Spinal cord (tissue), 10 donors: ENCODE measurements at places on chromosomes 3 and 15. TPM values are rescaled to one million over a fixed set of nuclear protein-coding genes. Genes with fewer than 3 reads are reported as not detected.

Gene GPR160
- total RNA-seq, result 0.61 TPM

Gene RAB8B
- 54.9 TPM for total RNA-seq

DNA sequence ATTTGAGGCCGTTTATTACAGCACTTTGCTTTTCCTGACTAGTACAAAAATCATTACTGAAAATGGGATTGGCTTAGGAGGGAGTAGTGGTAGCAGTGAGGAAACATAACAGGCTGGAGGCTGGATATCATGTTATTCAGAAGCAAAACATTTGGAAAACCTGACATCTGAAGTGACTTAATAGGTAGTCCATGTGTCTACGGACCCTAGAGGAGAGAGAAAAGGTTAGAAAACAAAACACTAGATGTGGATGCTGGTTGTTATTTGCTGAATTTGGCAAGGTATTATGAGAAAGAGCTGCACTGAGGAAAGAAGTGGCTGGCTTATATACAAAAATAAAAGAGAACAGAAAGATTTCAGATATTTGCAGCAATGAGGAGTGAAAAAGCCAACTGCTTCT, 139.9 kb downstream of the MEX3B start:
- DNase-seq, result no peak

Gene HGD
- total RNA-seq, result 0.50 TPM

Gene GOLIM4
- 61.8 TPM for total RNA-seq

DNA sequence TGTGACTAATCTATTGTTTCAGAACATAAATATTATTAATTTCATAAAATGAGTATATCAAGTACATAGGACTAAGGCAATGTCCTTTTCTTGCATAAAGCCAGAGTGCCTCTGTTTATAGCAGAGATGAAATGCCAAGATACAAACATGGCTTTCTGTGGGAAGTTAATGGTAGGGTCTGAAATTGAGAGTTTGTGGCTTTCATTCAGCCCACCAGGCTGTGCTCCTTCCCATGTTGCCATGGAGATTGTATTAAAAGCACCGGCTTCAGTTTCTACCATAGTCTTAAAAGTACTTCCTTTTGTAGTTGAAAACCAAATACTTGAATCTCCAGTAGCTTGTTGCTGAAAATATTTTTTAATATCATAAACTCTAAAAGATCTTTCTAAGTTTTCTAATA, 114.0 kb downstream of the LRRC28 start:
- peak; percentile 22 for DNase-seq

GRCh38 chr3:66426135-66426534, 74.7 kb downstream of the LRIG1 start:
- no peak for DNase-seq

- DNase-seq, result no peak
These were observed 222.9 kb downstream of the DTWD1 start for GRCh38 chr15:49843725-49844124.

Gene GOLGA6C
- total RNA-seq, result not detected

DNA sequence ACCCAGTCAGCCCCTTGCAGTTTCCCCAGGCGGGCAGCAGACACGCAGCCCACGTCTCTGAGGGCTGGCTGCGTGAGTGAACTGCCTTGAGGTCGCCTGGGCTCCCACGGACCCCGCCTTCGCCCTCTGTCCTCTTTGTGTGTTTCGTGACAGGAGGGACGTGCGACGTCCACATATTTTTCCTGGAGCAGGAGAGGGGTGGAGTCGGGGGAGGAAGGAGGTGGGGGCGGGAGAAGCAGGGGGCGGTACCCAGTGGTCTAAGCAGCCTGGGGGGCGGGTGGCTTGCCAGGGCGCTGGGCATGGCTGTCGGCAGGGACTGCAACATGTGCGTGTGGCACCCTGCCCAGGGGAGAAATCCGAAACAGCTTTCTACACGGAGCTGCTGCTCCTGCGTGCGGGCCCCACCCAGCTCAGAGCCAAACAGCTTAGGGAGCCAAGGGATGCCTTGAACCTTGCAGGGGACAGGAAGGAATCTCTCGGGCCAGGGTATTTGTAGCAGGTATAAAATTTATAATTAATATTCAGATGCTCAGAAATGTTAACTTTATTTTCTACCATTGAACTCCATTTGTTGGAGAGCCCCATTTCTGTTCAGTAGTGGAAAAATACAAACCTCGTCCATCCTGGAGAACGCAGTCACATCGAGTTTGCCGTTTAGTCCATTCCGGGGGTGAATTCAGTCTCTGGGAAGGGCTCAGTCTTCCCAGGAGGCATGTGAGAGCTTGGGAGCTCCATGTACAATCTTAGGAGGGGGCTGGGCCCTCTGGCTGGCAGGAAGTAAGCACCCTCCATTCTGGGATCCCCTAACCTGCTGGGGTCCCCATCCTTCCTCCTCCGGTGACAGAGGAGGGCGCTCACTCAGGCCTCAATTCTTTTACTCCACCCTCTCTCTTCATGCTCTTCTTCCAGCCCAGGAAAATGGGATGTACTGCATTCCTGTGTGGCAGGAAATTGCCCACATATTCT, 79.1 kb upstream of the MEF2A start:
- peak; percentile 76 for DNase-seq

GRCh38 chr3:143122089-143122430, 2.5 kb downstream of the CHST2 start:
- no peak for DNase-seq

- no peak for DNase-seq
These were observed 374.7 kb upstream of the GOLIM4 start for GRCh38 chr3:168470380-168470779.

- DNase-seq, result no peak
These were observed 902 bp downstream of the P2RY13 start for GRCh38 chr3:151328298-151328995.

- no peak for DNase-seq
These were observed 60.1 kb downstream of the ATP10A start for GRCh38 chr15:25803036-25803435.

GRCh38 chr3:156461889-156462288, 93.0 kb downstream of the SSR3 start:
- DNase-seq, result no peak

Gene STARD5
- total RNA-seq, result 3.9 TPM

DNA sequence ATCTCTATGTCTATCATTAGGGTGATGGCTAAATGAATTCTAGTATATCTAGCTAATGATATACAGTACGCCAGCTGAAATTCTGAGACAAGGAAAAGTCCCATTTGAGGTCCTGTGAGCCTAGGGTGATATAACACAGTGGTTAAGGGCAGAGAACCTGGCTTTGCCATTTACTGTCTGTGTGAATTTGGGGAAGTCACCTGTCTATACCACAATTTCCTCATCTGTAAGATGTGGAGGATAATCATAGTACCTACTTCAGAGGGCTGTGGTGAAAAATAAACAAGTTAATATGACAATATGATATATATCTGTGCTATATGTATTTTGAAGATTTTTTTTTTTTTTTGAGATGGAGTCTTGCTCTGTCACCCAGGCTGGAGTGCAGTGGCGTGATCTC, 9.8 kb upstream of the ANKDD1A start:
- DNase-seq, result no peak

DNA sequence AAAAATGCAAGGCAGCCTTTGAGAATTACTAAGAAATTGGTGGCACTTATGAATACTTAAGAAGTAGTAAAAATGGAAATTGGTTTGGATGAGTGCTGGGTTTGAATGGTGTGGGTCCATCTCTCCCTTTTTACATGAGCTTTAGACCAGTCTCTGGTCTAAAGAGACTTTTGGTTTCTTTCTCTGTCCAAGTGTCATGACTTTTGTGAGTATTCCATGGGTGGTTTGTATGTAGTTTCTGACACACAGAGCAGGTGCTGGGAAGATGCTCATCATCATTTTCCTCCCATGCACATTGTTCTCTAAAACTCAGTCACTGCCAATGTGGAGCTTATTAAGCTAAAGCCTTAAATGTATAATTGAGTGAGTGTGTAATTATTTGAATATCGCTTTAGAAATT, 63.5 kb downstream of the KAT2B start:
- DNase-seq, result no peak

DNA sequence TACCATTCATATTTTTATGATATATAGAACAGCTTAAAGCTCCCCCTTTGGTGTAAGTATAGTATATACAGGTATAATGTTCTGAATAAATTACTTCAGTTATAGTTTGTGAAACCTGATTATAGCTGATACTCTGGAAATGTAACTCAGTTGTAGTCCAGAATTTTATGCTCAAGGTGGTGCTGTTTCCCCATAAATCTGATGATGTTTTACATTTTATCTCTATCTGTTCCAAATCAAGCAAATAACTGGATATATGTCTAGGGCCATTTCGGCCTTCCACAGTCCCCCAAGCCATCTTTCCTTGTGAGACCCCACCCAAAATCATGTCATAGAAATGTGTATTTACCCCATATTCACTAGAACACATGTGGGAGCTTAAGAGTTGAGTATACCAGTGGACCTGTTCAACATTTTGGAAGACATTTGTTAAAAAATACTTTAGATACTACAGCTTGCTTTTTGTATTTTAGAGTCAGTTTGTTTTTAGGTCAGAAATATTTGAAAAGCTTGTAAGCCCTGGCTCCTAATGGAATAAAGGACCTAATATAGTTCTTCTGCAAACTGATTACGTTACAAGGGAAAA, 107.1 kb downstream of the ATG7 start:
- DNase-seq, result no peak

Gene ASB14
- total RNA-seq, result 0.50 TPM

Gene CCR3
- total RNA-seq, result not detected

GRCh38 chr3:45874677-45875346, 11.5 kb upstream of the CCR9 start:
- DNase-seq, result no peak

- DNase-seq, result no peak
These were observed 11.5 kb downstream of the ALS2CL start for GRCh38 chr3:46681856-46682540.

DNA sequence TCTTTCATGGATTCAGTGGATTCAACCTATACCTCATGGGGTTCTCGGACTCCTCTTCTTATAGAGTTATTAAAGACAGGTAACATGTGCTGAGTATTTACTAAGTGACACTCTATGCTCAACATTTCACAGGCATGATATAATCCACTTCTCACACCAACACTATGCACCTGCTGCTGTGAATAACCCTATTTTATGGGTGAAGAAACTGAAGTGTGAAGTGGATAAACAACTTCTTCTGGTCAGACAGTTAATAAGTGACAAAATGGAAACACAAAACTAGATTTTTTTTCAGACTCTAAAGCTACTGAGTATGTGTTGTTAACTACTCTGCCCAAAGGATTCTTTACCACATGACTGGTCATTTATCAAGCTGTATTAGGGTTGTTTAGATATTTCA, 403.5 kb downstream of the DIPK2A start:
- DNase-seq, result no peak

DNA sequence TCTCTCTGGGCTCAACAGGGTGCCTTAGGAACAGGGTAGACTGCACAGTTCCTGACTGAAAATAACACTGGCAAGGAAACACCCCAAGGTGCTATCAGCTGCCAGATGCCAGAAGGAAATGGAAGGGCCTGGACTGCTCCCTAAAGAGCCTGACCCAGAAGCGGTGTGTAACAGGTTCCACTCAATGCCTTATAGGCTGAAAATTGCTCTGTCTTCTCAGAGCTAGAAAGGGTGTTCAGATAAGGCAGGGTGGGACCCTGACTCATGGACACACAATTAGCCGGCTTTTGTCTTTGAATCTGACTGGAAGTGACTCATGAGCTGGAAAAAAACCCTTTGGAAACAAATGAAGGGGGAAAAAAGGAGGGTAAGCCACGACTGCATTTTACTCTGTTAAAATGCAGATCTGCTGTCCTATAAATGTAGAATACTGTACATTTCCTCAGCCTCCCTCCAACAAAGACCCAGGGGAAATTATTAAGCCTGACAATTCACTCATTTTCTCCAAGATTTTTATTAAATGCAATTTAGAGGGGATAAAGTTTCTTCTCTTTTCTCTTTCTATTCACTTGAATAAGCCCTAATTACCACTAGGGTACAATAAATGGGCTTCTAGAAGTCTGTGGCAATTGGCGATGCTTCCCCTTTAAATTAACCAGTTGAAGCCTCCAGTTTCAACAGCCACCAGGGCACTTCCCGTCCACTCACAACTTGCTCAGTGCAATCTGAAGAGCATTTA, 160.2 kb upstream of the TBL1XR1 start:
- no peak for DNase-seq

- DNase-seq, result peak; percentile 59
These were observed at the start of the genes SNRPN and SNURF for GRCh38 chr15:24954783-24955530. TSS of gene SNRPN (plus strand) at chr15:24954987. CDS start at chr15:24974454, 19,467 bp downstream. TSS of gene SNURF (plus strand) at chr15:24954987. CDS start at chr15:24955049, 62 bp downstream.

Gene SLITRK3
- total RNA-seq, result 20.2 TPM

DNA sequence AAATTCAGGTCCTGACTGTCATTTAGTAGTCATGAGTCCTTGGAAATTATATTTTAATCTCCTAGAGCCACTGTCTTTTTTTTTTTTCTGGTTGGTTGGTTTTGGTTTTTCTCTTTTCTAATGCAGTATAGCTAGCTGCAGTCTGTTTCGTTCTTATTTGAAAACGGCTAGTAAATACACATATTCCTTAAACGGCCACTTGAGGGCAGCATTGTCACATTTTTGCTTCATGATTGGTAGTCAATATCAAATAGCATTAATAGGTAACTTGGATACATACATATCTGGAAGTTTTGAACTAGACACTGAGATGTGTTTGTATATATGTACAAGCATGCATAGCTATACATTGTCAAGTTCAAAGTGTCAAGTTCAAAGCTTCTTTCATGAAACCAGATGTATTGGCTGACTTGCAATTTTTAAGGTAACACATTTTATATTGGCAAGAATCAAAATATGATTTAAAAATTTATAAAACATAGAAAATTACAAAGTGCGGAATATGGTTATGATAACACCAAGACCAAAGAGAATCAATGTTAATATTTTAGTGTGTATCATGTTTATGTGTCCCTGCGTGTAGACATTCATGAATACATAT, 22.5 kb downstream of the GABRA5 start:
- peak; percentile 82 for DNase-seq

GRCh38 chr3:195015021-195015420, 255.9 kb downstream of the XXYLT1 start:
- no peak for DNase-seq

Gene TAGLN3
- total RNA-seq, result 85.5 TPM

GRCh38 chr3:133915685-133916658, 20.3 kb upstream of the RAB6B start:
- no peak for DNase-seq

Gene VPS33B
- total RNA-seq, result 7.9 TPM

DNA sequence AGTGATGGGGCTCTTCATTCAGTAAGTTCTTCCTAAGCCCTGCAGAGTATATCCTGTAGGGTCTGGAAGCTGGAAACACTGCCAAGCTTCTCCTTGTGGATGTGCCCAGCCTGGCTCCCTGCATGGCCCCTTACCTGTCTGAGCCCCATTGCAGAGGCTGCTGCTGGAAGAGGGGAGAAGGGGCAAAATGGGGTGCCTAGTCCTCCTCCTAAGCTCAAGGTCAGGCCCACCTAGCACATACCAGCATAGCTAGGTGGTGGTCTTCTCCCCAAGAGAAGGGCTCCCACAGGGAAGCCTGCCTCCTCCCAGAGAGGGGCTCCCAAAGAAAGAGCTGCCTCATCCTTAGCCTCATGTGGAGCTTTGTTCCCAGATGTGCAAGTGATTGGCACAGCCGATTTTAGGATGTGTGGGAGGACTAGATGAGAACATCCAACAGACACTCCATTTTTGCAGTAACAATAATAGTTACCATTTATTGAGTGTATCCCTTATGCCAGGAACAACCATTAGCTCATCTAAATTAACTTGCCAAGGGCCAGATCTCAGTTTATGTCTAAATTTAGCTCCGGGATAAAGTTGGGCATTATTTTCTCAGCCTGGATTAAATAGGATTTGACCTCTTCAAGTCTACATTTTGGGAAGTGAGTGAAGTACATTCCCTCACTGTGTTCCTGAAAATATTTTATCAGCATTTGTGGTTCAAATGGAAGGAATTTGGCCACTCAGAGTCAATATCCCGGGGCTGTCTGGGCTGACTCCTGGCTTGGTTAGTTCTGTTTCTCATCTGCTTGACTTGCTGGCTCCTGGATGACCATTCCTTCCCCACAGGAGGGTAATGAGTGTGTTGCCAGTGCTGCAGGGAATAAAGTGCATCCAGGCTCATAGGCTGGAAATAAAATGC, 291.1 kb upstream of the ROPN1 start:
- DNase-seq, result no peak
